ENCODE measurements at places on chromosomes 1 and 21.
A peak's percentile ranks its signal among the peaks of the same experiment; 100 is the strongest.

- no peak for DNase-seq
Measured at GRCh38 chr1:35449334-35450008, 107.7 kb downstream of the KIAA0319L start.

DNA sequence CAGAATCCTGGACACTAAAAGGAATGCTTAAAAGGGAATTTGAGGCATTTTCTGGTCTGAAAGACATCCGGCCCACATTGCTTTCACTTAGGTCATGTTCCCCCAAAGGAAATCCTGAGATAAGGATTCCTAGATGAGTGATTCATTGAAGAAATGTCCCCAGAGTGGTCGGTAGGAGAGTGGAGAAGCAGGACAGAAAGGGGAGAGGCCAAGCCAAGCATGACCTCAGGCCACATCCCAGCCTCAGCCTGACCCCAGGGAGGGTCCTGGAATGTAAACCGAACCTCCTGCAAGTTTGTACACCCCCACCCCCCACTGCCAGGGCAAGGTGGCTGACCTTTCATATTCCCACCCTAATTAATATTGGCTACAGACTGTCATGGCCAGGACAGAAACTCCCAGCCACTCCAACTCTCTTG, 16.6 kb downstream of the HIVEP3 start:
- DNase-seq, result no peak

DNA sequence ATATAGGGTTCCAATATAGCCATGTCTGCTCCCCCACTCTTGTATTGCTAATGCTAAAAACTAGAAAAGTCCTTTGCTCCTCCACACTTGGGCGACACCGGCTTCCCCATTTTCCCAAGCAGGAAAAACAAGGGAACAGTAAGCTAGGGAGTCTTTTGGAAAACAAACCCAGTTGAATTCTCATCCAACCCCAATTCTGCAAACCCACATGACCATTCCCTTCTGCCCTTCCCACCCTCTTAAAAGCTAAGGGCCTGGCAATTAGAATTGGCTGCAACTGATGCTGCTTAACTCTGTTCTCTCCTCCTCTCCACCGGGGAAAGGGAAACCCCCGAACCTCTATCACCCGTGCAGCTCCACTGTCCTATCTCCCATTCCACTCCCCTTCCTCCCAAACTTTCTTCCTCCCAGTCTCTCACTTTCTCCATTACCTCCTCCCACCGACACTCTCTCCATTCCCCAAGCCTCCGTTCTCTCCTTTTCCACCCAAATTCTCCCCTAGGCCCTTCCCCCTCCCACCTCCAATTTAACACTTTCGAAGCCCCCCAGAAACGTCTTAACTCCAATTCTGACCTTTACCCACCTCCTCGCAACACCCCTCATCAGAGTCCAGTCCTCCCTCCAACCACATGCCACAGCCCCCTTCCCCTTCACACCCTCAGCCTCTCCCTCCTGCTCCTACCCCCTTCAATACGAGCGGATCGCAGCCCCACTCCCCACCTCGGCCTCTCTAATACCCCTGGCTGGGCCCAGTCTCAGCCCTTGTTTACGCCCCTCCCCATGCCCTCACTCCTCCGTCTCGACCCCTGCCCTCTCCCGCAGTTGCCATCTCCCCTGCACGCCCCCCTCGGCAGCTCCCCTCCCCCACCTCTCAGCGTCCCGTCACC, 701 bp downstream of the DEDD start:
- no peak for DNase-seq

GRCh38 chr1:6281511-6282402, 20.9 kb upstream of the GPR153 start:
- no peak for DNase-seq

DNA sequence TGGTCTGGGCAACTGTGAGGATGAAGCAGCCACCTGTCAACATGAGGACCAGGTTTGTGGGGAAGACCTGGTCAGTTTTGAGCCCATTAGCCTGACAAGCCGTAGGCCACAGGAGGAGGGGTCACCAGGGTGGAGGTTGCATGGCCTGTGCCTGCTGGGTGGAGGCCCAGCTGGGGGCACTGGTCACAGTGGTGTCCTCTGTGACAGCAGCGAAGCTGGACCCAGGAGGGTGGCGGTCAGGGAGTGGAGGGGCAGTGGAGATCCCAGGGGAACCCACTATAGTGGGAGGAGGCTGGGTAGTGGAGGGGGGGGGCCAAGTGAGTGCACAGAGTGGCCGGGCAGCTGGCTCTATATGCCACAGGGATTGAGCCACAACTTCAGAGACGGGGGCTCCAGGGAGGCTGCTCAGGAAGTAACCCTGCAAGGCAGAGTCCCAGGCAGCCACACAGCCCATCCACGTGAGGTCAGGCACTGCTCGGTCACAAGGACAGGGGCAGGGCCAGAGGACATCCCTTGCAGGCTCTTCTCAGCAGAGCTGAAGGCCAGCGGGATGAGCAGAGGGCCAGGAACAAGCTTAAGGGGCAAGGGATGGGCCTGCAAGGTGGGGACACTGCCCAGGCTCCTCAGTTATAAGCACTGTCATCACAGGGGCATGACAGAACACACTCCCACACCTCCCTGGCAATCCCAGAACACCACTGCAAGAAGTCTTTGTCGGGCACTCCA, 2.3 kb upstream of the C1orf35 start:
- no peak for DNase-seq

DNA sequence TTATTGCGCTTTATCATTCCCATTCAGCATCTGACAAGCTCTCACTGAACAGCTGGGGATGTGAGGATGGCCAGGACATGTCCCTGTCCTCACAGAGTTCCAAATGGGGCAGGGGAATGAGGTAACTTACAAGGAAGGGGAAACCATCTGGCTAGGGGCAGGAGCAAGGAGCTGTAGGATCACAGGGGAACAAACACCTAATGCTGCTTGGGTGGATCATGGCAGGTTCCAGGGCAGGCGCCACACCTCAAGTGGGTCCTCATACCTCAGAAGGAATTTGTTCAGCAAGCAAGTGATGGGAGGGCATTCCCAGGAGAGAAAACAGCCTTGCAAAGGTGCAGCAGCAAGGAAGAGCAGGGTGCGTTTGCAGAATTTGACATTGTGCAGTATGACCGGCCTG, 35.1 kb upstream of the GRIK3 start:
- DNase-seq, result no peak

GRCh38 chr1:206503591-206504362, 3.6 kb upstream of the RASSF5 start:
- no peak for DNase-seq

DNA sequence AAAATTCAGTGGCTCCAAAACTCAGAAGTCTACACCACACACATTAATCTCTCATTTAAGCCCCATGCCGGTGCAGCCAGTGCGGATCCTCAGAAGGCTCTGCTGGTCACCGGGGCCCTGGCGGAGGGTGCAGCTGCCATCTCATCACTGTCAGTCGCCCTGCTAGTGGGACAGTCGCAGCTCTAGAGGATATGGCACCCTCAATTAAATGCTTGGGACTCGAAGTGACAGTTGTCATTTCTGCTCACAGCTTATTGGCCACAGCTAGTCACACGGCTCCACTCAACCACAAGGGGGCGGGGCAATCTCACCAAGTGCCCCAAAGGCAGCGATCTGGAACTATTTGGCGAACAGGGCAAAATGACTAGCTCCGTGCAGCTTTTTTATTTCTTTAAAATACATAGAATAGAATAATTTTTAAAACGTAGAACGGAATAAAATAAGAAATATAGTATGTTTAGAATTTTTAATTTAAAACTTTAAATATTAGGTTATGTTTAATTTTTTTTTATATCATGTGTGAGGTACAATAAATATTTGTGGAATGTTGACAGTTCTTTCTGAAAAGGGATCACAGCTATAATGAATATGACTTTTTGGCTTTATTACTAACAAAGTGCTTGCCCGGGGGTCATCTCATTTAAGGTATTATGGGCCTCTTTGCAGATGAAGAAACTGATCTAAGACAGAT, 8.0 kb upstream of the MAN1C1 start:
- DNase-seq, result peak; percentile 85

DNA sequence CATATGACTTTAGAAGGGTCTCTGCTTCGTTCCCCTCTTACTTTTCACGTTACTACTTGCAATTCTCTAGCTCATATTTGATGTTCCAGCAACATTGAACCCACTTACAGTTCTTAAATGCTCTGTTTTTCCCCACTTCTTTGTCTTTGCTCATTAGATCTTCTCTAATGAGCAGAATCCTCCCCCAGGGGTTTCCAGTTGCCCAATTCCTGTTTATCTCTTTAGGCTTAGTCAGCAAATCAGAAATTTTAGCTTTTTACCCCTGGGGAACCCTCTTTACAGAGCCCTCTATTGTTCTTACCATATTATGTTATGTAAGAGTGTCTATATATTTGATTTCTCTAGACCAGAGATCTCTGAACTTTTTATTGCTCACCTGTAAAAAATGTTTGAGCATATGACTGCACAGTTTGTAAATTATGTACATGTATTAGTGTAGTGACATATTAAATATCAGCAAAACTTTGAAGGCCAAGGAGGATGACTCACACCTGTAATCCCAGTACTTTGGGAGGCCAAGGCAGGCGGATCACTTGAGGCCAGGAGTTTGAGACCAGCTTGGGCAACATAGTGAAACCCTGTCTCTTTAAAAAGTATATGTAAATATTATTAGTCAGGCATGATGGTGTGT, 71.4 kb downstream of the FNBP1L start:
- no peak for DNase-seq

DNA sequence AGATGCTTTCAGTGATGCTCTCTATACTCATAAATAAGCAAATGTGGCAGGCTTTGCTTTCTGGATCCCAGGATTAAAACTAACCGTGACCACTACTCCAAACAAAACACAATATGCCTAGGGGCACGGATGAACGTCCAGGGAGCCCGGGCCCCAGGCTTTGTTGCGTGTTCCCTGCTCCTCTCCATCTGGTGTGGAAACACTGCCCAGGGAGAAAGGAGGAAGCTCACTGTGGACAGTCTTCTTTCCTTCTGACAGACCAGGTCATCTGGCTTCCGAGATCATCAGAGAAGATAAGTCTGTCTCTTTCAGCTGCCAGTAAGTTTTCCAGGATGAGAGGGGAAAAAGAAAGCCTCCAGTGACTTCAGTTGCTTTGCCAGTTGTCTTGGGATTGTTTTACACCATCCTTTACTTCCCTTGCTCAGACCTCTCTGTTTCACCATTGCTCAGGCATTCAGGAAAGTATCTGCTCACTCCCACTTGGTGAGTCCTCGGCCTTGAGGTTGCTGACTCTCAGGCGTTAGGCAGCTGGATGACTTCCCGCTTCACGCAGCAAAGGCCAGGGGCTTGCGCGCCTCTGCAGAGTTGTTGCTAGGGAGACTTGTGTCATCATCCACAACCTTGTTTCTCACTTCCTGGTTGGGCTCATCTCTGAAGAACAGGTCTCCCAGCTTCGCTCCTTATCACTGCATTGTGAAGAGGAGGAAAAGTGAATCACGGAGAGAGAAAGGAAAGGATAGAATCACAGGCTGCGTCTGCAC, 20.6 kb upstream of the PGD start:
- no peak for DNase-seq

DNA sequence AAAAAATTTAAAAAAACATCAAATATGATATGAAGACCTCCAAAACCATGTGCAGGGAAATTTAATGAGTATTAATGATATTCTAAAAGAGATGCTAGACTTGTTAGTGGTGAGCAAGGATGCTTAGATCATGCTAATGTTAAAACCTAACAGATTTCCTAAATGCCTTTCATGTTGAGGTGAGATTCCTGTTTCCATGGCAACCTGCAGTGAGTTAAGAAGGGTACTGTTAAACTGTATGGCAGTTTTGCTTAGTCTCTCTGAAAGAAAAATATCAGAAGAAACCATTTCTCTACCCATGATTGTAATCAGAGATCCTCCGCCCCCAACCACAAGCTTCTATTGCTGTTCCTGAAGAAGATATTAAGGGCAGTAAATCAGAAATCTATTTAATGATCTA, 321.6 kb upstream of the LRRC7 start:
- DNase-seq, result no peak

DNA sequence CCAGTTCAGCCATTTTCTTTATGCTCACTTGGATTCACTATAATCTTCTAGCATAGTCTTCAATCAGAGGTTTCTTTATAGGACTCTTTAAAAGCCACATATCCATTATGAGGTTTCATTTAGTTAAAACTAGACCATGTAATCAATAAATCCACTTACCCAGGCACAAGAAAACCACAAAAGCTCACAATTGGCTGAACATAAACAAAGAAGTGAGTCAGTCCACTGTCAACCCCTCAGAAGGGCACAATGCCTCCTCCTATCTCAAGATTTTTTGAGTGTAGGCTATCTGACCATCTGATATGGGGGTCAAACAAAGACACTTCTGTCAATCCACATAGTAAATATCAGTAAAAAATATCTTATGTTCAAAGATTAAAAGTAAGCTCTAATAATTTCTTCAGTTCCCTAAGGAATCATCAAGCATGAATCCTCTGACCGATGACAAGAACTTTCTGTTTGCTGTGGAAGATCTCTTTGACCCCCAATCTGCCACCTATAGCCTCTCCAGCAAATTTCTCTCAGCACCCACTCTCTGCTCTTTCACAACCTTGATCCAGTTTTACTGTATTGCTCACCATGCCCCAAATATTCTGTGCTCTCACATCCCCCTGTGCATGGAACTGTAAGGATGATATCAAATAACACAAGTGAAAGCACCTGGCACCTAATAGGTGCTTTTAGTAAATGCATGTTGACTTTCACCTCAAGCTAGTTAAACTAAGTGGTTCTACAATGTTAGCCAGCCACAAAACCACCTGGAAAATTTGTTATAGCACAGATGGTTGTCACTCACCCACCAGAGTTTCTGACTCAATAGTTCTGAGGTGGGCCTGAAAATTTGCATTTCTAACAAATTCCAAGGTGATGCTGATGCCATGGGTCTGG, 16.7 kb downstream of the RAB3B start:
- DNase-seq, result no peak

DNA sequence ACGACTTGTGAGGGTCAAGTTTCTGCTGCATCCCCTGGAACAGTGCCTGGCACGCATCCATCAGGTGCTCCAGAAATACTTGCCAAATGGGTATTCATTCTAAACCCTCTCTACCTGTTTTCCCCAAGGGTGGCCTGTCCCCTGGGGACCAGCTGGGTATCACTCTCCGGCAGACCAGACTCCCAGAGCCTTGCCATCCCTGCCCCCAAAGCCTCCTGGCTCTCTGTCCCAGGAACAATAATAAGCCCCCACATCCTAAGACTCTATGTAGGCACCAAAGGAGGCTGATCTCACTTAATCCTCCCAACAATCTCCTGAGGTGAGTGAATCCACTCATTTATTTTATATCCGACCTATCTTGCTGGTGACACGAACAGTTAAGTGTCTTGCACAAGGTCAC, 96.7 kb downstream of the MRPL37 start:
- DNase-seq, result no peak

All from T follicular helper cell (primary cell).